ENCODE measurements at places on chromosomes 12 and 14.

DNA sequence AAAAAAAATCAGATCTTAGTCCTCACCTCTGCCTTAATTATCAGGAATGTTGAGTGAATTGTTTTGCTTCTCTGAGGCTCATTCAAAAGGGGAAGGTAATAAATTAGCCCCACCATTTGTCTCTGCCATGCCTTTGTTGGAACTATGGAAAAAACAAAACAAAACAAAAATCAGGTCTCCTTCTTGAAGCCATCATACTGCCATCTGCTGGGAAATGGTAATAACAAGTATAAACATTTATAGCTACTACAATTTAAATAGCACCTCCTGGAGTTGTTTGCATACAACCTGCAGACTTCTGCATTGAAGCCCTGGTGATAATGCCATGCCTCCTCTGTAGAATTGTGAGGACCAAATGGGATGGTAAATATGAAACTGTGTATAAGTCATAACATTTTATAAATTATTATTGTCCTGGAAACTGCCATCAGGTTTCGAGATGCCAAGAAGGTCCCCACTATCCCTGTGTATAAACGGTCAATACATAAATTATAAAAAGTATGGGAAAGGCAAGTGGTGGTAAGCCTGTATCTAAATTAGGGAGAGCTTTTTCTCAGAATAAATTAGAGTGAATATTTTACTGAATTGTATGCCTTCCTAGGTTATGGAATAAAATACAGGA lies 87.2 kb upstream of the FGD4 start:
- no peak for DNase-seq

GRCh38 chr12:33180918-33181317 lies 258.7 kb downstream of the SYT10 start:
- DNase-seq: no peak

- no peak for DNase-seq
These were observed 284.9 kb downstream of the RAD51B start for GRCh38 chr14:68104518-68104917.

DNA sequence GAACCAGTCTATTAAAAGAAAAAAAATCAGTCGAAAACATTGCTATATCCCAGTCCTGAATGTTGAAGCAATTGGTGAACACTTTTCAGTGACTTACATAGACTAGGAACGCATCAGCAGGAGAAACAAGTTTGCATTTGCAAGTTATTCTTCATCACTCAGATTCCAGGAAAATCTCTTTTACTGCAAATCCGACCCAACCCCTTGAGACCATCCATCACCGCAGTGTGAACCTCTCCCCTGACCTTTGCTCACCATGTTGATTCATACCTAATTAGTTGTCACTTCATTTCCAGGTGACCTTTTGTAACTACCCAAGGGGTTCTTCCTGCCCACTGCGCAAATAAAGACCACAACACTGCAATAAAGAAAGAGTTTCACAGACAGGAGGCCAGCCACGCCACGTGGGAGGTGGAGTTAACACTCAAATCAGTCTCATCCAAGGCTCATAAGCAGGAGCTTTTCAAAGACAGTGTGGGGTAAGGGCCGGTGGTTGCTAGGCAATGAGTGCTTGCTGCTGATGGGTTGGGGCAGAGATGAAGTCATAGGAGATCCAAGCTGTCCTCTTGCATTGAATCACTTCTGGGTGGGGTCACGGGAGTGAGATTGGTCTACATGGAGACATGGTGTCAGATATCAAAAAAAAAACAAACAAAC lies 241.3 kb upstream of the TMEM132C start:
- DNase-seq: no peak

DNA sequence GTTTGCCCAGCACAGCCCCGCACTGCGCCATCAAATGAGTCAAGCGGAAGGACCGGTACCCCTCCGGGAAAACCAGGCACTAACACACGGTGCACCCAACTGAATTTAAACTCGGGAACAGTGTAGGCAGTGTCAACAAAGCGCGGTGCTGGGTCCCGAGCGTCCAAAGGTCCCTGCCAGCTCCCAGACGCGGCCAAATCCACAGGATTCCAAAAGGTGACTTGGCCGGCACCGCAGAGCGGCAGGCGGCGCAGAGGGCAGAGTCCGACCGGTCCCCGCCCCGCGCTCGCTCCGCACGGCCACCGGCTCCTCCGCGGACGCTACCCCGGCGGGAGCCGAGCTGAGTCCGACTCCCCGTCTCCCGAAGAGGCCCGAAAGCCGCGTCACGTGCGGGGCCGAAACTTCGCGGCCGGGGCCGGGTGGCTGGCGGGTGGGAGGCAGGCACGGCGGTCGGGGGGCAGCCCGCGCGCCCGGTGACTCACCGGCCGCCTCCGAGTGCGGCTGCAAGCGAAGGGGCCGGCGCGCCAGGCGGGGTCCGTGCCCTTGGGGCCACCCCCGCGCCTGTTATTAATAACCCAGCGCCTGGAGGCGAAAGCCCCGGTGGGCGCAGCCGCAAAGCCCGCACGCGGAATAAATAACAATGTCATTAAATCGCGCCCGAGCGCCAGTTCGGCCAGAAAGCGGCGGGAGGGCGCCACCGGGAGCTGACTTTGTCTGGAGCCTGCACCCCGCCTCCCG lies 863 bp downstream of the DENND5B start:
- DNase-seq: no peak

DNA sequence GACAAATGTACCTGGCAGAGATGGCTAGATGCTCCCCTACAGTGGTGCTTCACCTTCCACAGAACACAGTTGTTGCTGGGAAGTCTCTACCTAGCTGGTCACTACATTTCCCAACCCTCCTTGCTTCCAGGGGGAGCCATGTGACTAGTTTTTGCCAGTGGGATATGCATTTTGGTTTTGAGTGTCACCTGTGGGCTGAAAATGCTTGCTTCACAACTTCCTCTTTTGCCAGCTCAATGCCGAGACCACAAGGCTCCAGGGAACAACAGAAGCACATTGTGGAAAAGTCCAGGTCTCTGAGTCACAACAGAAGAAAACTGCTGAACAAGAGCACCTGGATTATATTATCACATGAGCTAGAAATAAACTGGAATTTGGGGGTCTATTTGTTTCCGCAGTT lies 48.5 kb upstream of the ARHGAP5 start:
- DNase-seq: no peak

DNA sequence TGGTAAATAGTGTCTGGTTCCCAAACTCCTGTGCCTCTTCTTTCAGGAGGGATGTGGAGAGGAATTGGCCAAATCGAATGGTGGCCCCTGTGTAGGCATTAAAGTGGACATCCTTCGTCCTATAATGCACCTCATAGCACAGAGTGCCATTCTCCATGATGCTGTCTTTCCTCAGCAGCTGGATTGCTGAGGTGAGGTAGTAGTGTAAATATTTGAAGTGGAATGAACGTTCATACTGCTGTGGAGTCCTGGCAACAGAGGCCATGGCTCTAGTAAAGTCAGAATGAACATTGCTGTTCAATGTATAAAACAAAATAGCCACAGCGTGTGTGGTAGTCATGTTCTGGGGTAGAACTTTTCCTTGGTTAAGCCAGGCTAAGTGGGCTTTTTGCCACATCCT lies 2.7 kb downstream of the ART4 start:
- no peak for DNase-seq

DNA sequence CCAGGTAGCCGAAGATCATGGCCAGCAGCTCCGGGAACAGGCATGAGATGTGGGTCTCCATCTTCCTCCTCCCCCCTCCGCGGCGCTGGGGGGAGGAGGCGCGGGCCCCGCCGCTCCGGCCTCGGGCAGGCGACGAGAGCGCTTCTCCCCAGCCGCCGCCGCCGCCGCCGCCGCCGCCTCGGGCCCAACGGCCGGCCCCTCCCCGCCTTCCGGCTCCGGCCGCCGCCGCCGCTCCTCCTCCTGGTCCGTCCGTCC lies 448 bp downstream of the FBXL14 start:
- DNase-seq: no peak

DNA sequence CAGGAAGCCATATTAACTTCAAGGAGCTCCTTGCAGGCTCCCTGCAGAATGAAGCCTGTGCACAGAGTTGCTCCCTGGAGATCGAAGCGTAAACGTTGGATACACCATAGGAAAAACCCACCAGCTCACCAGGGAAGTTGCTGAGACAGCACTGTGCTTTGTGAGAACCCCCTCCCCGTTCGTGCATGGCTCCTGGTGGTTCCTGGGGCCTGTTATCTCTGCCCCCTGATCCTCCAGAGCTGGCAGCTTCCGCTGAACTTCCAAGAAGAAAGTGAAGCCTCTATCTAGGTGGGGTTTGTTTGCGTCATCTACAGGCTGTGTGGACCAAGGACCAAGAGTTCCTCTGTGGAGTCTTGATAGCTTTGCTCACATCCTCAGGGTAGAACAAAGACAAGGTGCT lies 2.4 kb upstream of the CCDC85C start:
- no peak for DNase-seq

GRCh38 chr14:99132821-99133635 lies 139.0 kb downstream of the BCL11B start:
- no peak for DNase-seq

- no peak for DNase-seq
These were observed 9.0 kb downstream of the TMBIM6 start for GRCh38 chr12:49750027-49750995.

DNA sequence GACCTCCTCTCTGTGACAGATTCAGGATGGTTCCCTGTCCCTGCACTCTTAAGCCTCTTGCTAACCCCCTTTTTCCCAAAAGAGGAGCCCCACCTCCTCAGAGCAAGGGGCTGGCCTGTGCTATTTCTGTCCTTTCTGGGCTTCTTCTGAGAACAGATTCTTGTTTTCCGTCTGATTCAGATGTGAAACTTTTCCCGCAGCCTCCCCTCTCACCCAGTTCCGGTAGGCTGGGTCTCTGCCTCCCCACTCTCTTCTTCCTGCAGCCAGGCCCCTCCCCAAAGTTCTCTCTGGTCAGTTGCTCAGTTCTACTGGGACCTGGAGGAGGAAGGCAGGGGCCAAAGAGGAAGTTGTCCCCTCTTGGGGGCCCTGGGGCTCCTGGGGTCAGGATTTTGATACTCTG lies 11.8 kb downstream of the PDE1B start:
- no peak for DNase-seq

DNA sequence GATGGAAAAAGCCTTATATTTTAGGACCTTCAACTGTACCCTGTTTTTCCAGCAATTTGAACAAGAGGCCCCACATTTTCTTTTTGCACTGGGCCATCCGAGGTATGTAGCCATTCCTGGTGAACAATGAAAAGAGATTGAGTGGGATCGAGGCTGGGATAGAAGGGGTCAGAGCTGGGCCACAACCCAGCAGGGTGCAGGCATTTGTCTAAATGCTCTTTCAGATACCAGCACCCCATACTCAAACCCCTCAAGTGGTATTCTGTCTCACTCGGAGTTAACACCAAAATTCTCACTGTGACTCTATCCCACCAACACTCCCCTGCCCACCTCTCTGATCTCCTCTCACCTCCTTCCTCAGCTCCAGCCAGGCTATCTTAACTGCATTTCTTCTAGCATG lies 26.8 kb downstream of the DUSP6 start:
- DNase-seq: no peak

- no peak for DNase-seq
These were observed 2.0 kb downstream of the RIMBP2 start for GRCh38 chr12:130714091-130714590.

- no peak for DNase-seq
These were observed 114.4 kb downstream of the SLC38A1 start for GRCh38 chr12:46154221-46154985.

GRCh38 chr12:5830111-5830510 lies 114.9 kb downstream of the ANO2 start:
- DNase-seq: no peak

- no peak for DNase-seq
These were observed 101.3 kb downstream of the HMGA2 start for GRCh38 chr12:65925626-65926025.

DNA sequence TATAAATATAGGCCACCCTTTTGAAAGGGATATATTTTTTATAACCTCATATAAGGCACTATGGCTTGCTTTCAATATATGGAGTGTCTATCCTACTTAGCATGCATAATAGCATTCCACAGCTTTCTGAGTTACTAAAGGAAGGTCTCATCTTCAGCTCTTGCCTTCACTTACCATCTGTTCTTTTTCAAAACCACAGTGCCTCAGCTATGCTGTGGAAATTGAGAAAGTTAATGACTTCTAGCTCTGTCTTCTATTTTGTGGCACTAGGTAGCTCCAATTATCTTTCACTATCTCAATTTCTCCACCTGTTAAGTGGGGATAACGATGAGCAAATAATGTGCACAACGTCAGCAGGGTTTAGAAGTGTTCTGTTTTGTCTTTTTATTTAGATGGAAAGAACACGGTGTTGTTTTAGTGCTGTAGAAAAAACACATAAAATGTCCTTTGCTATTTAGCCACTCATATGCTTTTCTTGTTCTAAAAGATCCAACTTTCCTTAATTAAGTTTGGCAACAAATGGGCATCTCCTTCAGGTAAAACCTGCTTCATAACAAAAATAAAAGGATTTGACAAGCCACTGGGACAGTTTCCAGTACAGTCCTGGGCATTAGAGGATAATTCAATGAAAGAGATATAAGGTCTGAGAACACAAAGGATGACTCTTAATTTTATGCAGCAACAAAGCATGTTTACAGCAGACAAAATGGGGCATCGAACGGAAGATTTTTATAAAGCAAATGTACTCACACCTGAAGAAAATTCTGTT lies 462.0 kb upstream of the SYT1 start:
- DNase-seq: no peak

DNA sequence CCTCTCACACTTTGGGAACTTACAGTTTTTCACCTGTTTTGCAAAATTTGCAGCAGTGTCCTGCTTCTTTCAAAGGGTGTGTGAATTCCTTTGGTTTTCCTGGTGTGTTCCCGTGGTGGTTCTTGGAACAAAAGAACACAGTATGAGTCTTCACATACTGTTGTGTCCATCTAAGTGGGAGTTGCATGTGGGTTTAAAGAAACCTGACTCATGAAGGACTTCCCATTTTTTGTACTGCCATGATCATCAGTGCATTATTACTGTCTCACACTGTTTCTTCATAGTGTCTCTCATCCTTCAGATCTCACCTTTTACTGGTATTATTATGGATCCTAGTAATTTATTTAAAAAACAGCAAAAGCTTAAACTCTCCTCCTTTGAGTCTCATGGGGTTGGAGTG lies 3.8 kb upstream of the GZMH start:
- DNase-seq: no peak

DNA sequence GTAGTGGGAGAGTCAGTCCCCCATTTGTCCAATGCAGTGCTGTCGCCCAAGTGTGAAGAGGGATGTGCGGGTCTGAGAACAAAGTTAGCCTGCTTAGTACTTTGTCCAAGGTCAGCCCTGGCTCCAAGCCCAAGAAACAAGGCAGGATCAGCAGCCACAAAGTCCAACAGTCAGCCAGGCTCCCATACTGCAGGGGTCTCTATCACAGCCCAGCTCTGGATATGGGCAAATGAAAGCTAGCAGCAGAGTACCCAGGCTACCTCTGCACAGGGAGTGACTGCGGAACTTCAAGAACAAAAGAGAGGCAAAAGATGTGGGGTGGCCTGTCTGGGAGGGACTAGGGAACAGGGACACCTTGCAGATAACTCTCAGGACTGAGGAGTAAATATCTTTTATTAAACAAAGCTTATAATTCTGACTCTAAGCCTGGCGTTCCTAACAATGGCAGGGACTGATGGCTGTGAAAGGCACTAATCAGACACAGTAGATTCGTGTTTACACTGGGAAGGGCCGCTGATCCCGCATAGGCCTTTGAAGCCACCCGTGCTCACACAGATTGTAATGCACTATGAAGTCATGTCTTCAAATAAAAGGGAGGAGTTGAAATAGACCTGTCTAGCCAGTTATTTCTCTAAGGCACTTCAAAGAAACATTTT lies 91.0 kb upstream of the EEA1 start:
- no peak for DNase-seq
